Left ventricle myocardium inferior (tissue), 1 donor: ENCODE measurements at places on chromosomes 7 and 10.
A peak's percentile ranks its signal among the peaks of the same experiment; 100 is the strongest.

DNA sequence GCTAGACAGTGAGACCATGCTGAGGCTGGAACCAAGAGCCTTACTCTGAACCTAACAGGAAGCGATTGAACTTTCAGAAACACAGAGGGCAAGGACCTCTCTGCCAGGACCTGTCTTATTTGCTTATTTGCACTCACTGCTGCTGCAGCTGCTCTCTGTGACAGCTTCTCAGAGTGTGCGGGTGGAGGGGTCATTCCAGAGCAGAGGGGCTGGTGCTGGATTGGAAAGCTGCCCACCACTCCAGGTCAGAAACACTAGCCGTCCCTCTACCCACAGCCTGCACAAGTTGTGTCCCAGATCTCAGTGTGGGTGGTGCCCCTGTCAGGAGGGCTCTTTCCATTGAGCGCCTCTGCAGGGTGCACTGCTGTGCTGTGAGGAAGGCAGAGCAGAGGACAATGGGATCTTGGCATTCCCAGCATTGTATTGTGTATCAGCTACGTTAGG lies 126.2 kb downstream of the CCNY start:
- no peaks in the 10 kb centered on the region for H3K27me3 ChIP-seq
- peaks cover 100% of the 10 kb centered on the region for H3K4me1 ChIP-seq
- H3K27ac ChIP-seq, result peak overlapping the region; percentile 73
- no peak for DNase-seq
- no peaks in the 10 kb centered on the region for H3K36me3 ChIP-seq
- H3K4me3 ChIP-seq, result no peak overlapping the region

DNA sequence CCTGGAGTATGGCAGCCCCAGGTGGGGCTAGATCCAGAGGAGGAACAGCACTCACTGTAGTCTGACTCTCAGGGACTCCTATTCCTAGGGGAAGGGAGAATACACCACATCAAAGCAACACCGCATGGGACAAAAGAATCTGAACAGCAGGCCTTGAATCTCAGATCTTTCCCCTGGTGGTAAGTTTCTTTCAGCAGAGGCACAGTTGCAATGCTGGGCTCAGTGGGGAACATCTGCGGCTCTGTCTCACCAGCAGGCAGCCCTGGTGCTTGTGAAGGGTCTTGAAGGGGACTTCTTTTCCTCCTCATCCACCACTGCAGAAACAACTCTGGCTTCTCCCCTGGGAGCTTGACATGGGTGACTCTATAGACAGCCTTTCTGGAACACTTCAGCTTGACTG lies 111.2 kb upstream of the ARHGAP21 start:
- H3K36me3 ChIP-seq, result no peaks in the 10 kb centered on the region
- no peak overlapping the region for H3K27ac ChIP-seq
- H3K4me1 ChIP-seq, result no peaks in the 10 kb centered on the region
- H3K27me3 ChIP-seq, result no peaks in the 10 kb centered on the region
- no peak overlapping the region for H3K4me3 ChIP-seq

DNA sequence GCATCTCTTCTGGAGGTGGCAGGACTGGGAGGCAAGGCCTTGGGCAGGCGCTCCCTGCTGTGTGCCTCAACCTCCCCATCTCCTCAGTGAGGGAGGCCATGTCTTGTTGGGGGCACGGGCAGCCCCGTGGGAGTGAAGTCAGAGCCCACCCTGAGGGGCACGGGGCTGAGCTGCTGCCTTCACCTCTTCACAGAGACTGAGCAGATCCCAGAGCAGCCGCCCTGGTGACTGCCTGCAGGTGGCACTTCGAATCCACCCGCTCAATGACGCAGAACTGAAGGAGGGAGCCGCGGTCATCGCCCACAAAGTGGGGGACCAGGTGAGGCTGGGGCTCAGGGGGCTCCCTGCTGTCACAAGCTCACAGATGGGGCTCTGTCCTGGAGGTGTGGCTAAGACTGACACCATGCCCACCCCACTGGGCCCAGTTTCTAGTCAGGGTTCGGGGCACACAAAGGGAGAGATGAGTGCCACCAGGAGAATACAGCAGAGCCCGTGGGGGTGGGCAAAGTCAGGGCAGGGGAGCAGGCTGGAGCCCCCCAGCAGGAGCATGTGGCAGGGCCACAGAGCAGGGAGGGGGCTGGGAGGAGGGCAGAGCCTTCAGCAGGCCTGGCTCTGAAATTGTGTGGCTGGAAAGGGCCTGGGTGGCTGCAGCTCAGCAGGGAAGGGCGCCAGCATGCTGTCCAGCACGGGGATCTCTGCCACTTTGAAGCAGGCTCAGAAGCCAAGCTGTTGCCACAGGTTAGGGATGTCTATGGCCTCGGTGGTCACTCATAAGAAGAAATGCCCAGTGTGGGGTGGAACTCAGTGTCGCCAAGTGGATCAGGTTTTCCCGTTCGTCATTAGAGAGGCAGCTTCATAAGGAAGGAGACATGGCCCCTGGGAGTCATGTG lies 18.8 kb upstream of the CHST12 start:
- no peak overlapping the region for H3K27ac ChIP-seq
- H3K27me3 ChIP-seq, result no peaks in the 10 kb centered on the region
- no peak overlapping the region for H3K4me3 ChIP-seq
- no peak for DNase-seq

GRCh38 chr7:68180761-68181160 lies 1184.1 kb downstream of the TYW1 start:
- no peaks in the 10 kb centered on the region for H3K36me3 ChIP-seq
- no peak for DNase-seq
- no peak overlapping the region for H3K27ac ChIP-seq
- H3K4me3 ChIP-seq, result no peak overlapping the region
- H3K27me3 ChIP-seq, result no peaks in the 10 kb centered on the region

DNA sequence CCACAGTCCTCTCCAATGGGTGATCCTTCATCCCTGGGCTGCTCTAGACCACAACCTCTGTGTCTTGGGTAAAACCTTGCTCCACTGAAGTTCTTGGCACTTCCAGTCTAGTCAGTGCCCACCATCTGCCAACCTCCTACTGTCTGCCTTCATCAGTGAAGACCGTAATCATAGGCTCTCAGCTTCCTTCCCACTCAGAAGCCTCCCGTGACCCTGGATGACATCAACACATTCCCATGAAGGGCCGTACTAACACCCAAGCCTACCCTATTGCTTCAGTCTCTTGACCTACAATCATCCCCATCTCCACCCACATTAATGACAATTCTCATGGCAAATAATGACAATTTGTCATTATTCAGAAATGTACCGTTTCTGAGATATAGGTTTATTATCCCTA lies 27.6 kb upstream of the GARS1 start:
- H3K4me1 ChIP-seq, result peaks cover 14% of the 10 kb centered on the region
- H3K4me3 ChIP-seq, result no peak overlapping the region
- DNase-seq, result no peak
- H3K27ac ChIP-seq, result no peak overlapping the region
- peaks cover 44% of the 10 kb centered on the region for H3K36me3 ChIP-seq
- H3K27me3 ChIP-seq, result no peaks in the 10 kb centered on the region

- no peak overlapping the region for H3K4me3 ChIP-seq
- no peaks in the 10 kb centered on the region for H3K4me1 ChIP-seq
- no peak for DNase-seq
Observed at GRCh38 chr7:97130417-97131139, 13.1 kb downstream of the SDHAF3 start.
